ENCODE measurements at places on chromosomes 2 and 18.
A peak's percentile ranks its signal among the peaks of the same experiment; 100 is the strongest.

DNA sequence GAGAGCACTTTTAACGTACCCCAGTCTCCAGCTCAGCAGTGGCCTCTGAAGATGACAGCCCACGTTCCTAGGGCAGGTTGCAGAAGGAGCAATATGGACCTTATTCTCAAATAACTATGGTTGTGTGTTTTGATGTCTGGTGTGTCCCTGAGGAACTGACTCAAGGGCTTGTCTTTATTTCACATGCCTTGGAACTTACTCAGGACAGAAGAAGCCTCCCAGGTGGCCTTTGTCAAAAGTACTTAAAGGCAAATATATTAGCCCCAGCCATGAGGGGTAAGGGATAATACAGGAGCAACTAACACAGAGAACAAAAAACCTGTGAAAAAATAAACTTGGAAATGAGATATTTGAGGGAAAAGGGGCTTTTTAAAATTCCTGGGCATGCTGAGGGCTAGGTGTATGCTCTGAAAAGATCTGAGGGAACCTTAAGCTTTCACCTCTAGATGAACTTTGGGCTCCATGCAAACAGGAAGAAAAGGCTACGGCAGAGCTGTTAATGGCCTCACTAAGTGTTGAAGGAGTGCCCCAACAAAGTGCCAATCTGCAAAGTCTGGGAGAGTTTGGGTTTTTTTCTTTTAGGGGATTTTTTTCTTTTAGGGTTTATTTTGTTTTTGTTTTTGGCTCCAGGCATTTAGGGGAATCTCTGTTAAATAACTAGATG lies 40.3 kb downstream of the SRBD1 start:
- DNase-seq: no peak

- DNase-seq: no peak
These were observed 11.0 kb downstream of the TBR1 start for GRCh38 chr2:161426922-161427663.

- no peak for DNase-seq
These were observed 65.3 kb downstream of the TNS1 start for GRCh38 chr2:217937446-217937845.

DNA sequence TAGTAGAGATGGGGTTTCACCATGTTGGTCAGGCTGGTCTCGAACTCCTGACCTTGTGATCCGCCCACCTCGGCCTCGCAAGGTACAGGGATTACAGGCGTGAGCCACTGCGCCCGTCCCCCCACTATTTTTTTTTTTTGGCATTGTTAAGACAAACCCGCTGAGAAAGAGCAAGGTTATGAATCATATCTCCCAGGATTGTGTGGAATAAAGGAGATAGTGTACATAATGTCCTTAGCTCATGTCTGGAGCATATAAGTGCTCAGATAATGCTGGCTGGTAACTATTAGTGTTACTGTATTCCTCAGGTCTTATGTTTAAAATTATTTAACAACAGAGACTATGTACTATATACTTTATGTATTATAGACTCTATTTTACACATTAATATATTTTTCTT lies 36.0 kb downstream of the TTC27 start:
- DNase-seq: no peak

GRCh38 chr2:45823723-45824206 lies 172.3 kb downstream of the PRKCE start:
- DNase-seq: no peak

DNA sequence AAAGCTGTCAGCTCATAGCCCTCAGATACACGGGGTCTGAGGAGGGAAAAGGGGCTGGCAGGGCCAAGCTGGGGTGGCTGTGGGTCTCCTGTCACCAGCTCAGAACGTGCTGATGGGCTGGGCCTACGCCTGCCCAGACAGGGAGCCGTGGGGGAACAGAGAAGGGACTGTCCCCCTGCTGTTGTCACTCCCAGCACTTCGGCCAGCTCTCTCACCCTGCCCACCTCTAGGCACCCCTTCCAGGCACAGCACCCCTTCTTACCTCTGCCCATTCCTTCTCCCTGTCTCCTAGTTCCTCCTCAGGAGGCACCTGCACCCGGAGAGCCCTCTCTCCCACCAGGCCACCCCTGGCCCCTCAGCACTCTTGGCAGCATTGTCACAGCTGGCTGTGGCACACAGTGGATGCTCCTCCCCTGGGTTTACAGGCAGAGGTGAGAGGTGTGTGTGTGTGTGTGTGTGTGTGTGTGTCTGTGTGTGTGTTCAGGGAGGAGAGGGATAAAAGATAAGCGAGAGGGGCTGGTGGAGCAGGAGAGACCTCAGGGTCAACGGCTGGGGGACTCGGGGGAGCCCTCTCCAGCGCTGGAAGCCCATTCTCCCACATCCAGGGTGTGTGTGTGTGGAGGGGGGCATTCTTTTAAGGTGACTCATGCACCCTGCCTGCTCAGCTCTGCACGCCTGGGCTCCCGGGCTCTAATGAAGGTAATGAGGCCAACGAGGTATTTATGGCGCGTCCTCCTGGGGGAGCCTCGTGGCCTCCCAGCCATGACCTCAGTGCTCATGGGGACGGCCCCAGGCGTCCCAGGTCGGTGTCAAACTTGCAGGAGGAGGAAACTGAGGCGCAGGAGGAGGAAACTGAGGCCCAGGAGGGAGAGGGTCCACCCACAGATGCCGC lies 66.1 kb upstream of the SMAD7 start:
- no peak for DNase-seq

- no peak for DNase-seq
These were observed 92.1 kb downstream of the RNF144A start for GRCh38 chr2:7009207-7009911.

DNA sequence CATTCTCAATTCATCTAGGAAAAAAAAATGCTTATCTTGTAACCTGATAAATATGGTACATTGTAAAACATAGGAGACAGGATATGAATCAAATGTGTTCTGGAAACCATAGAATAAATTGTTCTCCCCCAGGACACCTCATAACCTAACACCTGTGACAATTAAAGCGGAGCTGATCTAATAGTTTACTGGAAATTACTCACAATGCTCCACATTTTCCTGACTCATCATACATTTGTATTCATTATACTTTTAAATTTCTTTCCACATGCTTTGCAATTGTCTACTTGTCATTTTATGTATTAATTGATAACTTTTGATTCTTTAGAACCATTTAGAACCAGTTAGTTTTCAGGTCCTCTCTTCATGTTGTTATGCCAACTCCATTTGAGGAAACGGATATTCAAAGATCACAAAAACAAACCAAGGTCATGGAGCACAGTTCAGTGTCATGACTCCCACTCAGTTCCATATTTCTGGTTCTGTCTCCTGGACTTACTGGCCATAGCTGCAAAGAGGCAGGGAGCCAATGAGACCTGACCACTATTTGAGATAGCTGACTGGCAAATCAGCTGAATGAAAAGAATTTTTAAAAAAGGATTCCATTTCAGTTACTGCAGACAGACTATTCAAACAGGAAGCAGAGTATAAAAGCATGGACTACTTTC lies 128.5 kb downstream of the CALCRL start:
- no peak for DNase-seq

GRCh38 chr18:74610051-74610615 lies 12.5 kb downstream of the ZNF407 start:
- DNase-seq: no peak

- peak; percentile 29 for DNase-seq
These were observed 677 bp upstream of the COPS9 start for GRCh38 chr2:240136671-240137292.

GRCh38 chr18:35407871-35408481 lies 30.8 kb upstream of the ZNF396 start:
- no peak for DNase-seq

DNA sequence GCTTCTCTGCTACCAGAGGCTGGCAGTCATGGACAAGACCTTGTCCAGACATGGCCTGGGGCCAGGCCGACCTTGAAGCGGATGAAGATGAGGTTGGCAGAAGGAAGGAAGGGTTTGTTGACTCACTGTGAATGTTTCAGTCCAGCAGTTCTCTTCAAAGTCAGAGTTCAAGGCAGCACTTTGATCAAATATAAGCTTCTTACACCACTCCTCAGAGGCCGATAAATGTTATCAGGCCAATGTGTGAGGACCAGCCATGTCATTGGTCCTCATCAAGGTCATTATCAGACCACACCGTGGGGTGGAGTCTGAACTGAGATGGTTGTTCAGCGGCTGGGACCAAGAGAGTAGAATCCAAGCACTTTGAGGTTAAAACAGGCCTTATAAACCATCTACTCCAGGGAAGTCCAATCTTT lies 35.5 kb downstream of the QPCT start:
- no peak for DNase-seq

GRCh38 chr2:121999264-121999663 lies 243.8 kb downstream of the TSN start:
- DNase-seq: no peak

DNA sequence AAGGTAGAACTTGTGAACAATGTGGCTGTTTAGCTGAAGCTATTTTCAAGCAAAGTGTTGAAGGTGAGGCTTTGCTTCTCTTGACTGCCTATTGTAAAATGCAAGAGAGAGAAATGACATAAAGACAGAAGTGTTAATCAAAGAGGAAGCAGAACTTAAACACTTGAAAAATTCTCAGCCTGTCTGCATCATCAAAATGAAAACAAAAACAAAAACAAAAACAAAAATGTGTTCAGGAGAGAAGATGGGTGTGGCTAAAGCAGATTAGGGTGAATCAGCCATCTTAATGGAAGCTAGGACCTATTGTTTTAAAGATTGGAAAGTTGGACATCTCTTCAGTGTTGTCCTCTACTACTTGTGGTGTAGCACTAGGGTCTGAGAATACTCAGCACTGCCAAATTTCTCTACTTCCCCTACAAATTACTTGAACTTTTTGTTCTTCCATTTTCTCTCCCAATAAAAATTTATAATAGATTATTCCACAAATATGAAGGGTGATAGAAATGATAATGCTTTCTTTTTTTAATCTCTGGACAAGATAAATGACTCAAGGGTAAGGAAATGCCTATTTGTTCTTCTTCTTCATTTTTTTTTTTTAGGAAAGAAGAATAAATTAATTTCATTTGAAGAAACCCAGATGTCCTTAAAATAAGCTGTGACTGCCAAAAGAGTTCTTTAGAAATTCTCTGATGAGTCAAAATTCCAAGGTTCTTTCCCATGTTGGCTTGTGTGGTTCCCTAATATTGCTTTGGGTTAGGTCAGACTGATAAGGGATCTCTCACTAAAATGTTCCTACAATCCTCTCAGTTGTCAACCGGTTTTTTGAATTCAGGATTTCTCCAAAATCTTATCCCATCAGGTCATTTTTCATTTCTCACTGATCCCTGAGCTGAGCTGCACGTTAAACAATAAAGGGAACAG lies 571.2 kb upstream of the ZEB2 start:
- DNase-seq: no peak

- no peak for DNase-seq
These were observed 114.4 kb downstream of the CAPN13 start for GRCh38 chr2:30692829-30693275.

DNA sequence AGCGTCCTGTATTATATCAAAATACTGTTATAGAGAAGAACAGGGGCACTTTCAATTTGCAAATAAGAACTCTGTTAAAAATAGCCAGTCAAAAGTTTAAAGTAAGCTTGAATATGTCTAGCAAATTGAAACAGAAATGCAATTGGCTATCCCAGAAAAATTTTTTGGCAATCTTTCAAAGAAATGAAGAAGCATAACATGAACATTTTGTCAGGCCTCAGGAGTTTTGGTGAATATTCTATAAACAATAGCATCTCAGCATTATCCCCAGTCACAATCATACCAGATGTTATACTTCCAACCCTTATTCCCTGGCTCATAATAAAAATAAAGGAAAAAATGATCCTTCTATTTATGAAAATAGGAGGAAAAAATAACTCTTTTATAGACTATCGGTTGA lies 252.4 kb downstream of the GRB14 start:
- no peak for DNase-seq

DNA sequence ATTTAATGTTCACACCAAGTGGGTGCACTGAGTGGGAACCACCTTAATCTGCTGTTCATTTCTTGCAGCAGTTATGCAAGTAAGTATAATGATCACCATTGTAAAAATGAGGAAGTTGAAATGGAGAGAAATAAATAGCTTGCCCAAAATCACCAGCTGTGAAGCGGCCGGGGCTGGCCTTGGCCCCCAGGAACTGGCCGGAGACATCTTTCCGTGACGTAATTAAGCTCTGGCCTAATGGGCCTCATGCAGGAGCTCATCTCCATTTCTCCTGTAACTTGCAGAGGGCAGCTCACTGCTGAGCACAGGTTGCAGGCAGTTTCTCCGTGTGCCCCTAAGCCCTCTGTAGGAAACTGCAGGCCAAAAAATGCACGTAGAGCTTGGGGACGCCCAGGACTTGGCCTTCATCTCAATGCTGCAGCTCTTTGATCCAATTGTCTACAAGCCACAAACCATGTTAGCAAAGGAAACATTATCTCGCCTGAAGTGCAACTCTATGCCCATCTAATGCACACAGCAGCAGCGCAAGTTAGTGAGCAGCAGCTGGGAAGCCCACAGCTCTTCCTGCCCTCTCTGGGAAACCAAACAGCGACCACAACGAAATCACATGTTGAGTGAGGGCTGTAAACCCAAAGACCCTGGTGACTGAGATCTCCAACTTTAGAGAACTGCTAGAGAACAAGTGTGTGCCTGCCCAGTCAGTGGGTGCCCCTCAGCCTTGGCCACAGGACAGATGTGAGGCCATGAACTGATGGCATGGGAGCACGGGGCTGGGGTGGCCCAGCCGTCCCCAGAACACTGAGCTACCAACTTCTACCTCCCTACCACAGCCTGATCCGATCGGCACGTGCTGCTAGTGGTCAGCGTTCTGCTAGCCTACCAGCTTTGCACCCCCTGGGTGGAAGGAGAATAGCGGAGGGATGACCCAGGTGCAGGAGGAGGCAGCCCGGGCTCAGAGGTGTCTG lies 28.8 kb downstream of the APCDD1 start:
- no peak for DNase-seq

Data from stimulated activated CD4-positive, alpha-beta T cell treated with anti-CD3 and anti-CD28 coated beads, Interleukin-4, amount 100 ng/mL, for 4 hours (primary cell).